ENCODE measurements at places on chromosomes 4 and X.

DNA sequence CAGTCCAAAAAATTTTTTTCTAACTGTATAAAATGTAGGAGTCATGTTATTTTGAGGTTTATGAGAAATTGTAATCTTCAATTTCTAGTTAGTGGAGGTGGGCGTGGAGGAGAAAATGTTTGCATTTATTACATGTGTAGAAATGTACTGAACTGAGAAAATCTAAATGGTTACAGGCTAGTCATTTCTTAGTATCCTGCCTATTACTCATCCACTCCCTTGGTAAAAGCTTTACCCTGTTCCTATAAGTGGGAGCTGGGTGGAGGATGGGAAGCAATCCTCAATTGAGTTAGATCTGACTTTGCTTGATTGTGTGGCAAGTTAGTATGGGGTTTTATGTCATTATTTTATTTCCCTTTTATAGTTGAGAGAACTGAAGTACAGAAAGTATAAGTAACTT lies 73.8 kb downstream of the POLA1 start:
- no peak for DNase-seq

GRCh38 chrX:7254144-7254543 lies 106.2 kb upstream of the PUDP start:
- DNase-seq, result no peak

DNA sequence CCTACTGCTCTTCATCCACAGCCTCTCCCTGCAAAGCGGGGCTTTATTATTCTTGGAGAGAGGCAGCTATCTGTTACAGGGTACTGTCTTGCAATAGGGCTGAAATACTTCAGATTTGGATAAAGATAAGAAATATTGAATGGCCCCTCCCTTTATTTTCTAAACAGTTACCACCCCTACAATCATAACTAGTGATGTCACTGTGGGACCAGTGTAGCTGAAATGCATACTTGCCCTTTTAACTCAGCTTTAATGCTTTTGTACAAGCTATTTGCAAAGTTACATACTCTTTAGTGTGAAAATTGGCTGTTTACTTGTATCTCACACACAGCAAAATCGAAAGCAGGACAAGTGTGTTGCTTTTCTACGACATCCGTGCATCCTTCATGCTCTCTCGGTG lies 261.7 kb upstream of the GATB start:
- DNase-seq, result no peak

- no peak for DNase-seq
Measured at GRCh38 chr4:123230061-123230460, 166.5 kb upstream of the SPRY1 start.

DNA sequence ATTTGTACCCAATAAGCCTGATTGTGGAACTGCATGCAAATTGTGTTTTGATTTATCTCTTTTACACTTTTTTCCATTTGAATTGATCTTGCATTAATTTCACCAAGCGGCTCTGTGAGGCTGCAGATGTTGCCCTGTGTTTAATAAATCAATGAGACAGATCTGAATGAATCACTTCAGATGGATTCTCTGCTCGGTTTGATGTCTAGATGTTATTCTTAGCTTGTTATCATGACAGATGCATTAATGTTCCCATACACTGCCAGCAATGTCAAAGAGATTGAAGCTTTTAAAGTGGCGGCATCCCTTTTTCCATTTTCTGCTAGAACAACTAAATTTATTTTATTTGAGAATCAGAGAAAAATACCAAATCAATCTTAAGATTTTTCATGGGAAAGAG lies 6.3 kb downstream of the DACH2 start:
- DNase-seq, result no peak

DNA sequence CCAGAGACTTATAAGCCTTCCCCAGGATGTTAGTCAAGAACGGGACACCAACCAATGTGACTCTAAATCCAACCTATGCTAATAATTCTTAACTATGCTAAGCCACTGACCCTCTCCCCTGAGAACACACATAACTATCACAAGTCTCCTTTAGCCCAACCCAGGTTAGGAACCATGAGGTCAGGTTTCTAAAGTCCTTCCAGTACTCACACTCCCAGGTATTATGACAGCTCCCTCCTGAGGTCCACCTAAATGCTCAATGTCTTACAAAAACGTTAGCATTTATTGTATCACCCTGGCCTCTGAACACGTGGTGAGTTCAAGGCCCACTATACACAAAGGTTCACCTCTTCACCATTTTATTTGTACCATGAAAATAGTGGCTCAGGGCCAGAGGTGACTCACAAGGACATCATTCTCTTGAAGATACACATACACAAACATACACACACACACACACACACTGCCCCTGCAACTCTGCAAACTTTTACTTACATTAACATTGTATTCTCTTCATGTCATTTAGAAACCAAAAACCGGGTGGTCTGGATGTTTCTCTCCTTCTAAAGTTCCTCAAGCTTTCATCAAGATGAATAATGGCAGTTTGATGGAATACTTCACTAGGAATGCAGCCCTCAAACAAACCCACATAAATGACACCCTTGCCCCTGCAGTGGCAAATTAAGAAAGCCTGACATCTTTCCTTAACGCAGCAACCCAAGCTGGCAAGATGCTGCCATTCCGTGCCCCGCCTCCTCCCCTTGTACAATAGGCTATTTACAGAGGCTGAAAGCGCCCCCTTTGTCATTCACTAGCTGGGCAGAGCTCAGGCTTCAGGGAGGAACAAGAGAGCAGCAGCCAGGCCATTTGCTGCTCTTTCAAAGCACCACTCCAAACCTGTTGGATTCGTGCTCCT lies 17.7 kb downstream of the ACSL1 start:
- no peak for DNase-seq

- no peak for DNase-seq
Measured at GRCh38 chr4:186953599-186954260, 230.1 kb upstream of the FAT1 start.

DNA sequence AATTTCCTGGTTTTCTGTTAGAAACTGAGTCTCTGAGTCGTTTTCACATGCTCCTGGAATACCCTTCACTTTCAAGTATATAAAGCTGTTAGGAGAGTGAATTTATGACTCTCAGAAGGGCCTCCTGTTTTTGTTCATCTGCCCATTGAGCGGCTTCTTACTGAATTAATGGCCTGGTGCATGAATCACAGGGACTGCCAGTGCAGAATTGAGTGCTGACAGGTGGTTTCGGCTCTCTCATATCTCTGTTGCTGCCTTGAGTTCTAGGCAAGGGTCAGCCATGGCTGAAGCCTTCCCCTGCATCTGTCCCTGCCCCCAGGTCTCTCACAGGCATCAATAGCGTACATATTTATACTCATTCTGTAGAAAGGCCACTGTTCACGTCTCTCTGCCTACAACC lies 22.7 kb upstream of the SEPSECS start:
- DNase-seq, result no peak

GRCh38 chr4:138344054-138344453 lies 101.9 kb upstream of the SLC7A11 start:
- no peak for DNase-seq

GRCh38 chrX:118968031-118968430 lies 6.4 kb upstream of the LONRF3 start:
- no peak for DNase-seq

DNA sequence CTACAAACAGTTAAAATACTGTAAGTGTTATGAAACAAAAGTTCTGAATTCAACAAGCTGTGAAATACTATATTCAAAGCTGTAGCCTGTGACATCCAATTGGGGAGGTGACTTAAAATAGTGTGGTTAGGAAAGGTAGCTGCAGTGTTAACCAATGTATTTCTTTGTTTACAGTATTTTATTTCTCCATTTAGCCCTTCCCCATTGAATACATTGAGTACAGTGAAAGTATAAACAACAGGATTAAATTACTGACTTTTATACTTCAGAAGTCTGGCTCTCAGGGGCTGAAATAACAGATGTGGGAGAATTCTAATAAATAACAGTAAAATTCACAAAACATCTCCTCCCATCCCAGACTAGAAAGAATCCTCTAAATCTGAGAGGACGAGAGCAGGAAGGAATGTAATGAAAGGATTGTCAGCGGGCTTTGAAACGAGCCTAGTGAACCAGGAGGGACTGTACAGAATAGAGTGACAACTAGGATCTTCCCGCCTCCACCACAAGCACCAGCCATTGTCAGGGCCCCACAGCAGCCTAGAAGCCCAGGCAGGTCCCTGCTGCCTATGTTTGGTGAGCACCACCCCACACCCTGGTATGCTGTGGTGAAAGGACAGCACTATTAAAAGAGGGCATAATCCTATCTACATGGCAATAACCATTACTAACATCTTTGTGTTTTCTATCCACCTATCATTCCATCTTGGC lies 73.7 kb downstream of the SPCS3 start:
- no peak for DNase-seq

DNA sequence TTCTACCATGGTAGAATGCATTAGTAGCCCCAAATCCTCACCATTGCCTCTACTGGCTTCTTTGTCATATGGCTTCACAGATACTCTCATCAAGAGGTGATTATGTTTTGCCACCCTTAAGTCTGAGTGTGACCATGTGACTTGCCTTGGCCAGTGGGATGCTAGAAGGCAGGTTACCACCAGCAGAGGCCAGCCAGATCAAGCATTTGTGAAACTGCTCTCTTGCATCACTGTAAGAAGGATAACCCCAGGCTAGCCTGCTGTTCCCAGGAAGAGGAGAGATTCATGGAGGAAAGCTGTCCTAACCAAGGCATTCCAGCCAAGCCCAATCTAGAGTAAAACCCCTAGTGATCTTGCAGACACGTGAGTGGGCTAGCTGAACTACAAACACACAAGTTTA lies 46.8 kb downstream of the USP46 start:
- no peak for DNase-seq

- DNase-seq, result no peak
Measured at GRCh38 chrX:80316526-80316925, 103.7 kb upstream of the TENT5D start.

GRCh38 chrX:71053217-71053621 lies 14.9 kb downstream of the SNX12 start:
- DNase-seq, result no peak

DNA sequence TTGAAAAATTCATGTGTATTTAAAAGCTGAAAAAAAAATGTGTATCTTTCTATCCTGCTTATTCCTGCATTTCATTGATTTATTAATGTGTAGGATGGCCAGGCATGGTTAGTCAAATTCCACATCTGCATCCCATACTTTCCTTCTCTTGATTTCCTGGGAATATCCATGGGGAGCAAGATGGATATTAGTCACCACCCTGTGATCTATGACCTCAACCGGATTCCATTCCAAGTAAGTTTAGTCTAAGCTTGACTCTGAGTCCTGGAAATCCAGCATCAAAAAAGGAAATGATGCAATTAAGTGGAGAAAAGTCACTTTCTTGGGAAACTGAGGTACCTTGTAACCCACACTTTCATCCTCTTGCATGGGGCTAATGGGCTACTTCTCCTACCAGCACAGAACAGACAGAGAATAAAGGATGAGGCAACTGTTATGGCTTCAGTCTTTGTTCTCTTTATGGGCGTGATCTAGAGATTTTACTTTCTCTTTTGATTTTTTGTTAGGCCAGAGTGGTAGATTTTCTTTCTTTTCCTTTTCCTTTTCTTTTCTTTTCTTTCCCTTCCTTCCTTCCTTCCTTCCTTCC lies 17.1 kb upstream of the BEX4 start:
- DNase-seq, result no peak

GRCh38 chrX:52923781-52924241 lies 26.7 kb downstream of the FAM156B start:
- DNase-seq, result no peak

DNA sequence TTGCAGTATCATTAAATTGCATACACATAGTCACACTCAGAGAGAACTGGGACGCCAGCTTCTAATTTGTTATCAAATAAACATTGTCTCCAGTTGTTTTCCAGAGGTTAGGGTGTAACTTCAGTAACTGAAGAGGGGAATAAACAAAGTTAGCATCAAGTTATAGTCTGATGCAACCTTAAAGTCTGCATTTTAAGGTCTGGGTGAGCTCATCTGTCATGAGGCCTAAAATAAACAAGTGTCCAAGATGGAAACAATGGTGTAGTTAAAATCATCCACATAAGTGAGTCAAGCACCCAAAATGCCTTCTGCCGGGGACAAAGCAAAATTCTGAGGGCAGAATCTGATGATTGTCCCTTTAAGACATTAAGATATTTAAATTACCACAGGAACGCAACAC lies 70.3 kb upstream of the EMCN start:
- DNase-seq, result no peak

DNA sequence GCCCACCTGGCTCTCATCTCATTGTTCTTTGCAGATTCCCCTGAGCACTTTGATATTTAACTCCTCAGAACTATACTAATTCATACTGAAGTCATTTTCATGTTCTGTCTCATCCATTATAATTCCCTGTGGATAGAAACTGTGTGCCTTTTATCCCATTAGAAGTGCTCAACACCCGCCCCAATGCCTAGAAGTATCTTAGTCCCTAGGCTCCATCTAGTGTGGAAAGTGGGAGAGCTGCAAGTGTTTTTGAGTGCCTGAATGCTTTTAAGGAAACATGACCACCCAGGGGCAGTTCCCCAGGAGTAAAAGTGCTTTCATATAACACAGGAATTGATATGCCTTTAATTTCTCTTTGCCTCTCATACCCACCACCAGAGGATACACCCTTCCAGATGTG lies 117.0 kb downstream of the CHRDL1 start:
- no peak for DNase-seq

DNA sequence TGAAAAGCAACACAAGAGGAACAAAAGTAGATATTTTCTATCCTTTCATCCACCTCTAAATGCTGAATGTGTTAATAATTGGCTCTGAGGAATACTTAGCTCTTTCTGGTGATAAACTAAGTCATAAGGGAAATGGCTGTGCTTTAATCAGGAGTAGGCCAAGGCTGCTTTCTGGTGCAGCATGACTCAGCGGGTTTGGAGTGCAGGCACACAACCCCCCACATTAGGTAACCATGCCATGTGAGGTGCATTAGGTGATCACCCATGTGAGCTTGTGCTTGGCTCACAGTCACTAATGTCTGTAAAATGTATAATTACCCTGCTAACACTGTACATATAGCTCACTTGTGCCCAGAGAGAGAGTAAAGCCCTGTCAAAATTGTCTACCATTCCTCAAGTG lies 57.2 kb downstream of the USP38 start:
- DNase-seq, result no peak

GRCh38 chr4:108762559-108763225 lies at the start of gene ETNPPL:
Gene ETNPPL, minus strand, starts transcription at chr4:108763053. Its CDS starts 155 bp downstream, at chr4:108762898.
- peak; percentile 38 for DNase-seq

DNA sequence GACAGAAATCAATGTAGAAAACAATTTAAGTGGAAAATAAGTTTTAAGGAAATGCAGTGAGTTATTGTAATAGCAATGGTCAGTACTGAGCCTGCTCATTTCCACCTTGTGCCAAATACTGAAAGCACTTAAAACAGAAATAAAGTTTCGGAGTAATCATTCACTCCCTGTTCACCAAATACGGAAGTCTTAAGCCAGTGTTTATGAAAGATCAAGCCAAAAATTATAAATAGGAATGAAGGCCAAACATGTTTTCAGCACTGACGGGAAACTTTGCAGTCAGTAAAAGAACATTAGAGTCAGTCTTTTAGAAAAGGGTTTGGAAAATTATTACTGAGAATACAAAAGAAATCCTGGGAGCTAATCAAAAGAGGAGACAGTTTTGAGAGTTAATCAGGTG lies 178.6 kb downstream of the DMD start:
- DNase-seq, result no peak

GRCh38 chr4:106370214-106370613 lies 1.6 kb upstream of the GIMD1 start:
- DNase-seq, result no peak

GRCh38 chr4:62292911-62293310 lies 1092.8 kb downstream of the ADGRL3 start:
- no peak for DNase-seq

Data from right renal cortex interstitium (tissue), 3 donors.